ENCODE measurements at places on chromosomes 7 and 10.

GRCh38 chr7:106031300-106032035 is 68.4 kb downstream of the CDHR3 start:
- DNase-seq = no peak

GRCh38 chr10:114437473-114438292 is 33.4 kb upstream of the AFAP1L2 start:
- DNase-seq = no peak

DNA sequence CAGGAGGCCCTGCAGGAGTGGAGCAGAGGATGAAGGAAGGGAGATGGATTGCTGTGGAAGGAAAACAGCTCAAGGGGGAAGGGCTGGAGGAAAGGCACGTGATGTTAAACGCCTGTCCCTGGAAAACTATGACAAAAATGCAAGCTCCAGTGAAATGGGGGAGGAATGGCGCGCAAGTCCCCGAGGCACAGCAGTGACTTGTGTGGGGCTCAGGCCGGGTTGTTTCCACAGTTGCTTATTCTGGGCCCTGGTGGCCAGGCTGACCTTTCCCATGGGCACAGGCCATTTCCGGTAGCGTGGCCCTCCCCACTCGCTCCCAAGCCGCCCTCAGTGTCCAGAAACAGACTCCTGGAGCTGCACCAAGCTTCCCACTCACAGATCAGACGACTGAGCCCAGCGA is 68.1 kb upstream of the PDGFA start:
- DNase-seq = no peak

DNA sequence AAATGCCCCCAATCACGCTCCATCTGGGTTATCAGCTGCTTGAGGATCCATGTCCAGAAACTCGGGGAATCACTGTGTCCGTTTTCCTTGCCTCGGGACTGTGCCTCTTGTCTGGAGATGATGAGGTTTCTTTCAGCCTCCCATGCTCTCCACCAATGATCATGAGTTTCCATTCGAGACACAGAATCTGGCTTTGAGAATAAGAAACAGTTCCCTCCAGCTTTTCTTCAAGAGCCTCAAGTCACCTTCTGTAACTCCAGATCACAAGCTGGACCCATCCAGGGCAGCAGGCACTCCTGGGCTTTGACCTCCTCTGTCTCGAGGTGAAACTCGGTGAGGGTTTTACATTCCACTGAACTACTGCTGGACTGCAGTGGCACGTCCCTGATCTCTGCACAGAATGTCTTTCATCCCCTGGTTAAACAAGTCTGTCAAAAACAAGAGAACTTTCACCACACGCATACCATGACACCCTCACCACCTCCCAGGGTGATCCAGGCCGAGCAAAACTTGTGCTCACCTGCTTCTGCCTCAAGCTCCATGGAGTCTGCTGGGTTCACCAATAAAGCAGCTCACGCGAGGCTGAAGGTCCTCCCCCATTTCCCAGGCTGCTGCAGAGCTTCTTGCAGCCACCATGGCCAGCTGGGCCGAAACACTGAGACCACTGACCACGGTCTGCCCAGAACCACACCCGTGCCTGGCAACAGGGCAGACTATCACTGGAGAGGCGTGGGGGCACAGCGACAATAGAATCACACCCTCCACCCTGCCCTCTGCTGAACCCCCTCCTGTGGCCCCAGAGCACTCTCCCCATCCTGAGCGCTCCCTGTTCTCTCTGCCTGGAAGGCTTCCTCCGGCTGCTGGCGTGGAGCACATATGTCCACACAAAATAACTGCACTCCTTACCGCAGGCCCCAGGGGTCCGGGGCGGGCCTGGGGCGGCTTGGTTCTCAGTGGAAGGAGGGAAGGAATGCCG is 25.1 kb downstream of the MAT1A start:
- DNase-seq = no peak

- no peak for DNase-seq
Observed at GRCh38 chr10:58385784-58386112, 538 bp downstream of the TFAM start.

GRCh38 chr7:135204341-135204749 is 7.0 kb downstream of the WDR91 start:
- DNase-seq = peak; percentile 30

GRCh38 chr10:80164596-80164995 is 32.1 kb downstream of the PLAC9 start:
- DNase-seq = no peak

DNA sequence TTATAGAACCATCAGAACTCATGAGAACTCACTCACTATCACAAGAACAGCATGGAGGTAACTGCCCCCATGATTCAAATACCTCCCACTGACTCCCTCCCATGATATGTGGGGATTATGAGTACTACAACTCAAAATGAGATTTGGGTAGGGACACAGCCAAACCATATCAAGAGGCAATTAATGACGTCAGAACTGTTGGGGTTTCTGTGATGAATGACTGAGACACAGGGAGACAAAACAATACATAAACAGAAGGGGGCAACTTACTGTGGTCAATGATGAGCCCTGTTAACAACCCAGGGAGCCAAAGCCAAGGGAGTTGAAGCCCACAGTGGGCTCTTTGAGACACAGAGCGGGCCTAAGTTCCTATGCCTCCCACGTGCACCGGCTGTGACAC is 171.3 kb upstream of the GHITM start:
- DNase-seq = no peak

DNA sequence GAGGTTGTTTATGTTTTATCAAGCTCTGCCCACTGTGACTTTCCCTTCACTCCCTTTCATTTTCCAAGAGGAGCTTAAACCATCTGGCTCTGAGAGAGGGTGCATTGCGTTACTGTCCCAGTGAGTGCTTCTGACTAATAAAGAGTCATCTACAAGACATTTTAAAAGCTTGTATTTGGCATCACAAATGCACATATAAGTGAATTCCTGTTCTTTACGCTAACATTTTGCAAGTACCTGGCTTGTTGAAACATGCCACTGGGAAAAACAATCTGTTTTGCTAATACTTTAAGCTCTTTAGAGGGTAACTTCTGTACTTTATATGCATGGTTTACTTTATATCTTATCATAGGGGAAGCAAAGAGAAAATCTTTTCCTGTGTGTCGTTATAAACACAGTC is 534.6 kb upstream of the POM121L12 start:
- DNase-seq = no peak

DNA sequence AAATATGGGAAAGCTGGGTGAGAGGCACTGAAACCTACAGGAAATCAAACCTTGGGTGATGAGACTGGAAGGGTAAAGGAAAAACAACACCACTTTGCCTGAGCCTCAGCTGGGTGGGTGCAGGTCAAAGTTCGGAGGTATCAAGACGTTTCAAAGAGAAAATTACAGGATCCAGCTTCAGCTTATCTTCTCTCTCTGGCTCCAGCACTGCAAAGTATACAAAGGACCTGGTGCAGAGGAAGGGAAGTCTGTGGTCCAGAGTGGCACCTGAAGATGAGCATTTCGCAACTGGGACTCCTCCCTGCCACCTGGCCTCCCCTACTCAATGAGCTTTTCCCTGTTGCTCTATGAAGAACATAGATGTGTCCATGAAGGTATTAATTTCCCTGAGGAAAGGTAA is 6.4 kb upstream of the FXYD4 start:
- DNase-seq = no peak

- DNase-seq = no peak
Observed at GRCh38 chr10:99658622-99659030, 683 bp upstream of the ENTPD7 start.

- DNase-seq = no peak
Observed at GRCh38 chr10:103590060-103590459, 96.6 kb downstream of the NEURL1 start.

Data from stromal cell of bone marrow (primary cell).